ENCODE measurements at places on chromosomes 11 and 22.

DNA sequence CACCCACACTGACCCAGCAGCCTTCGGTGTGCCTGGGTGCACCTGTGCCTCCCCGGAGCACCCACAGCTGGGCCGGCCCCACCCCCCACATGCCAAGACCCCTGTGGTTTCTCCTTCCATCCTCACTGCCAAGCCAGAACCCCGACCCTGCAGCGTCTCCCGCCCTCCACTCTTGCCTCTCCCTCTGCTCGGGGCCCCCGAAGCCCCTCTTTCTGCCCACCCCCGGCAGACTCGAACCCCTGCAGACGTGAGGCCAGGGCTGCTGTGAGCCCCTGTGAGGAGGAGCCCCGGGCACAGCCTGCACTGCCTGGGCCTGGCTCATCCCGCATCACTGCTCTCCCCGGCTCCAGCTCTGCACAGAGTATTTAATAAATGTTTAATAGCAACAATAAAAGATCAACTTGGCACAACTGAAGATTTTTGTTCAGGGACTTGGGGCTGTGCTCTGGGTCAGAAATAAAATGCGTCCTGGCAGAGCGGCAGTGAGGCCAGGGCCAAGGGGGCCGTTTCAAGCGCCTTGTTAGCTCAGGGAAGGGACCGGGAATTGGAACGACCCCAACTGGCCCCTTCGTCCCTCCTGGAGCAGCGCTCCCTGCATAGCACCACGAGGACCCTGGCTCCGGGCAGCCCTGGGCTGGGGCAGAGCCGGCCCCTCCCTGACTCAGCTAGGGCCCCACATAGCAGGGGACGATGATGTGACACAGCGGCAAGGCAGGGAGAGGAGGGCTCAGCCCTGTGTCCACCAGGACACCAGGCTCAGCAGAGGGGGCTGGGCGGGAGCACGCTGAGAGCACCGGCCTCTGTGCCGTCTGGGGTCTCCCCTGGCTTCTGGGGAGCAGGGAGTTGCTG is 520.8 kb downstream of the BRD1 start:
- no peak for DNase-seq

GRCh38 chr11:69865707-69866106 is 46.5 kb upstream of the FGF3 start:
- no peak for DNase-seq

DNA sequence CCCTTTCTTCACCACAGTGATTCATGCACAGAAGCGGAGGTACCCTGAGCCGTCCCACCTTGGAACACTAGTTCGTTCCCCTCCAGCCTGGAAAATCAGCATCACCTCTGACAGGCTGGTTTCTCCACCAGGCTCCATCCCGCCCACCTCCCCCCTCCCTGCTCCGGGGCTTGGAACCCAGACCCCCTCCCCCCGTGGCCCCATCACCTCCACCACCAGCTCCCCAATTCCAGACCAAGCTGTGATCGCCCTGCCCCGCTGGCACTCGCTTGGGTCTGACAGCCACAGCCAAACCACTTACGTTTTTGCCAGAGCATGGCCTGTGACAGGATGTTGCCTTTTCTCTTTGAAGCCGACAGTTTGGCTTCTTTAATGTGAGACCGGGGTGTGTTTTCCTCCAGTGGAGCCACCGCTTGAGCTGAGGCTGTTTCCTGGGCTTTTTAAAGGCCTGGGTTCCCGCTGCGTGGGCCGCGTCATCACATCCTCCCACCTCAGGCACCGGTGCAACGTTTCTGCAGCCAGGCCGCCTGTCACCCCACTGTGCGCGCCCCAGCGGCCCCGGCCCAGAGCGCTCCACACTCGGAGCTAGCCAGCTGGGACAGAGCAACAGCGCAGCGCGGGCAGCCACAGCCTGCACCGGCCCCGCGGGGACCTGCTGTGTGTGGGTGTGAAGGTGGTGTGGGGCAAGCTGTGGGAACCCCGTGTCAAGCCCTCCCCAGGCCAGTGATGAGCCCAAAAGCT is at the start of gene POU2AF1:
POU2AF1 (minus strand) TSS at position 415 of the 741 bp plus-strand sequence; CDS start at position 317, 98 bp downstream.
- DNase-seq: no peak

DNA sequence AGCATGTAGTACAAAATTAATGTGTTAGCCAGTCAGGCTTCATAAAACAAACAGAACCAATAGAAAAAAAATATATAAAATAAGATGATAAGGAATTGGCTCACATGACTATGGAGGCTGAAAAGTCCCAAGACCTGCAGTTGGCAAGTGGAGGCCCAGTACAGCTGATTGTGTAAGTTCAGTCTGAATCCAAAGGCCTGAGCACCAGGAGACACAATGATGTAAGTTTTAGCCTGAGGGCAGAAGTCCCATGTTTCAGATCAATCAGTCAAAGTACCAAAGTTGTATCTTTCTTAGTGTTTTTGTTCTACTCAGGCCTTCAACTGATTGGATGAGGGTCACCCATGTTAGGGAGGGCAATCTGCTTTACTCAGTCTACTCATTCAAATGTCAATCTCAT is 14.3 kb upstream of the OR10D3 start:
- no peak for DNase-seq

DNA sequence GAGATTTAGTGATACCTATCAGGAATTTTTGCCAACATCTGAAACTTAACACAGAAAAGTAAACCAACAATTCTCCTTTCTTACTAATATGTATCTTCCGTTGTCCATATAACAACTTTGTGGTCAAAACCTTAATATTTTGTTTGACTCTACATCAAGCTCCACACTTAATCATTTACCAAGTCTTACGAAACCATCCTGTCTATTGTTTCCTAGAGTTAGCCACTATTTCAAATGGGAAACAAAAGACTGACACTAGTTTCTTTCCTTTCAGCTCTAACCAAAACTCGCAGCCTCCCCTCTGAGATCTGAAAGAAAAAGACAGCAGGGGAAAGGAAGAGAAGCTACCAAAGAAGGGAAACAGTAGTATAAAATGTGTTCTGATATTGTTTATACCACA is 26.5 kb upstream of the PRDM10 start:
- DNase-seq: no peak

GRCh38 chr11:127247261-127247851 is 246.8 kb upstream of the KIRREL3 start:
- DNase-seq: peak; percentile 78

- DNase-seq: no peak
Measured at GRCh38 chr11:1628506-1629325, 859 bp upstream of the KRTAP5-5 start.

DNA sequence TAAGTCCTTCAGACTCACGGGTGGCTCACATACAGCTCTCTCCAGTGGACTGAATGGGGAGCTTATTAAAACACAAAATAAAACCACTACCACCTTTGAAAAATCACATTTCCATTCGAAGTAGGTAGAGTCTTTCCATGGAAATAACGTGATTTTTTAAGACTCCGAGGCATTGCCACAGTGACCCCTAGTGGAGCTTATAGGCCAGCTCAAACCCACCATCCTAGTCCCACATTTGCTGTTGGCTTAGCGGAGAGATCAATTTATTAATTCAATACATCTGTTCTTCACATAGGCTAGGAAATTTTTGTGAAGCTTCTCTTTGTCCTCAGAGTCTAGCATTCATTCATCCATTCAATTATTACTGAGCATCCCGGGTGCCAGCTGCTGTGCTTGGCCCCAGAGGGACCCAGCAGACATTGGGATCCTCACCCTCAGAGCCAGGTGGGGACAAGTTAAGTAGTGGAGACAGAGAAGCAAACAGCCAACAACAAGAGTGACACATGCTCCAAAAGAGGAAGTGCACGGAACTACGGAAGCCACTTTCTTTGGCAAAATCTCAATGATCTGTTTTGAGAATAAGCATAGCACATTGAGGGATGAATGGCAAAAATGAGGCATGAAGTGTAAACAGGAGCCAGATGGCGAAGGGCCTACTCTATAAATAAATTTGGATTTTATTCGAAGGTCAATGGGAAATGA is 10.2 kb upstream of the P4HA3 start:
- no peak for DNase-seq

DNA sequence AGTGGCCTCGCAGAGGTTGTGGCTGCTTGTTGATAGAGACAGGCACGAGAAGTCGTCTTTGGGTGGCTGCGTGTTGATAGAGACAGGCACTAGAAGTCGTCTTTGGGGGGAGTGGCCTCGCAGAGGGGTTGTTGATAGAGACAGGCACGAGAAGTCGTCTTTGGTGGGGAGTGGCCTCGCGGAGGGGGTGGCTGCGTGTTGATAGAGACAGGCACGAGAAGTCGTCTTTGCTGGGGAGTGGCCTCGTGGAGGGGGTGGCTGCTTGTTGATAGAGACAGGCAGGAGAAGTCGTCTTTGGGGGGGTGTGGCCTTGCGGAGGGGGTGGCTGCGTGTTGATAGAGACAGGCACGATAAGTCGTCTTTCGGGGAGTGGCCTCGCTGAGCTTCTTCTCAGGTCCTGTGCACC is 328.8 kb downstream of the TBC1D22A start:
- no peak for DNase-seq
